Stimulated activated CD4-positive, alpha-beta T cell treated with anti-CD3 and anti-CD28 coated beads, Interleukin-12 subunit alpha, Interleukin-12 subunit beta, amount 100 ng/mL, for 48 hours (primary cell): ENCODE measurements at places on chromosomes 5 and 9.
A peak's percentile ranks its signal among the peaks of the same experiment; 100 is the strongest.

DNA sequence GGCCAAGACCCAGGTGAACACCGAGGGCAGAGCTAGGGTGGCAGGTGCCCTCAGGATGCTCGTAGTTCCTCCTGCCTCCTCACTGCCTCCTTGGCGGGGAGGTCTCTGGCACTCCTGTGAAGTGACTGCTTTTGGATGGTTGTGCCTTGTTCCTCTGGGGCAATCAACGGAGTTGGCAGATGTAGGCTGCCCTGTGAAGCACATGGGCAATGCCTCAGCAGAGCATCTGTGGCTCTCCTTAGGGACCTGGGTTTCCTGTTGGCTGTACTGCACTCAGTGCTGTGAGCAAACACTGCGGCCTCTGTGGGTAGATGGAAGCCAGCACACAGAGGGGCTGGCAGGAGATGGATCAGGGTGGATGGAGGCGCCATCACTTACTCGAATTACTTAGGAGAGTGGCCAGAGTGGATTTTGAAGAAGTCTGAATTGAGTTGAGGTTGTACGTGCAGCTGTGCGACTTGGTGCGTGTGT, 71.4 kb upstream of the COL5A1 start:
- DNase-seq = no peak

DNA sequence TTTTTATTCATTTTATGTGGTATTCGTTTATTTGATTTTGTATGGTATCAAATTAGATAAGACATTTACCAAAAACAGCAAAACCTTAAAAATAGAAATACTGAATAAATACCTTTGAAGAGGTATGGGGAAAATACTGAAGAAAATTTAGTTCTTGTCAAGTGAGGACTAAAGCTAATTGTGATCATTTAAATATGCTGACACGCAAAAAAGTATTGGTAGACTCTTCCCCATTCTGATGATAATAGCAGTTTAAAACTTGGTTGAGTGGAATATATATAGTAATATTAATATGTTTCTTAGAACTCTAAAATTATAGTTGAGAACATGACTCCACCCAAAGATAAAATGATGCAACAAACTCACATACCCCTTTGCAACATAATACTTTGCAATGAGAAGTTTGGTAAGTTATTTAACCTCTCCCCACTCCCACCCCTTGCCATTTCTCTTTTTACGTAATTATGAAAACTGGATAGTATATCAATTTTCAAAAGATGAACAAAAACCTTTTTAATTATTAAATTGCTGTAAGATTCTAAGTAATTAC, 30.1 kb upstream of the SNX24 start:
- no peak for DNase-seq

DNA sequence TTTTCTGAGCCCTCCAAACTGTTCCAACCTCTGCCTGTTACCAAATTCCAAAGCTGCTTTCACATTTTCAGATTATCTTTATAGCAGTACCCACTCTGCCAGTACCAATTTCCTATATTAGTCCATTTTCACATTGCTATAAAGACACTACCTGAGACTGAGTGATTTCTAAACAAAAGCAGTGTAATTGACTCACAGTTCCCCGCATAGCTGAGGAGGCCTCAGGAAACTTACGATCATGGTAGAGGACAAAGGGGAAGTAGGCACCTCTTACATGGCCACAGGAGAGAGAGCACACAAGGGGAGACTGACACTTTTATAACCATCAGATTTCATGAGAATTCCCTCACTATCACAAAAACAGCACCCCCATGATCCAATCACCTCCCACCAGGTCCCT, 105.0 kb downstream of the DTWD2 start:
- DNase-seq = no peak

DNA sequence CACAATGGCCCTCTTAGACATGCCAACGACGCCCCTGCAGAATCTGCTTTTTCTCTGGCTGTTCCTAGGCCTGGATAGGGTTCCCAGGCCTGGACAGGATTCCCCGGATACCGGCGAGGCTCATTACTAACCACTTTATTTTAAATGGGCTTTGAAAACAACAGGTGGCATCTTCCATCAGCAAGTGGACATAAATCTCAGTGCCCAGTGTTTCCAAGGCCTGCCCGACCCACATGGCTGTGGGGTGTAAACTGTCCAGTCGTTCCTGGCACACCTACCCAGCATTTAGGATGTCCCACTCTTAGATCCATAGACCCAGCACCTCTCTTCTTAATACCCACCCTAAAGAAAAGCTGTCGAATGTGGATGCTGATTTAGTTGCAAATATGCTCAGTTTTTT, 896 bp downstream of the CMBL start:
- DNase-seq = no peak

- no peak for DNase-seq
Measured at GRCh38 chr5:14245132-14245925, 102.2 kb downstream of the TRIO start.

DNA sequence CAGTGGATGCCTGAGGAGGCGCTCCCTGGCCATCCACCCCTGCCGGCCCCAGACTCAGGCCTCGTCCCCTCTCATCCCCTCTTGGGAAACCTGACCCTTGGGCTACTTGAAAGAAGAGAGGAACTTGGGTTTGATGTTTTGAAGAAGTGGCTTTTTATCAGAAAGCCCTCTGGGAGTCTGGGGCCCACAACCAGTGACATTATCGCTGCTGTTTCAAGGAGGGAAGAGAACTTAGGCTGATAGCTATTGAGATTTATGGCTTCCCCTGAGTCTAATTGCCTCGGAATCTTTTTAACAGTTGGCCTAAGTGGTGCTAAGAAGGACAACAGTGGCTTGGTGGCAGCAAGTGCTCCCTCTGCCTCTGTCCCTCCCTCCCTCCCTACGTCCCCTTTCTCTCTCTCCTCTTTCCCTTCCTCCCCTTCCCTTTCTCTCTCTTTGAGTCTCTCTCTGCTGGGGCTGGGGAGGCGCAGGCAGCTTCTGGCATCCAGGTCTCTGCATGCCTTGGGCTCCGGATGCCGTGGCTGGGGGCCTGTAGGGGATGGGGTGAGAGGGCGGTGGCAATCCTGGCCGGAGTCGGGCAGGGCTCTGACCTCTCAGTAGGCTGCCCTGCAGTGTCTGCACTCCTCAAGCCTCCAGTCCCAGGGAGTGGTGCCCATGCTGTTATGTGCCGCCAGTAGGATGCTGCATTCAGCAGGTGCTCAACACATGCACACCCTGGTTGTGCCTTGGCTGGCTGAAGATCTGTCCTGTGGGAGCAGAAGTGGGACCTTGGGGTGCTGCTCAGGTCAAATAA, 49.6 kb upstream of the RXRA start:
- DNase-seq = no peak

DNA sequence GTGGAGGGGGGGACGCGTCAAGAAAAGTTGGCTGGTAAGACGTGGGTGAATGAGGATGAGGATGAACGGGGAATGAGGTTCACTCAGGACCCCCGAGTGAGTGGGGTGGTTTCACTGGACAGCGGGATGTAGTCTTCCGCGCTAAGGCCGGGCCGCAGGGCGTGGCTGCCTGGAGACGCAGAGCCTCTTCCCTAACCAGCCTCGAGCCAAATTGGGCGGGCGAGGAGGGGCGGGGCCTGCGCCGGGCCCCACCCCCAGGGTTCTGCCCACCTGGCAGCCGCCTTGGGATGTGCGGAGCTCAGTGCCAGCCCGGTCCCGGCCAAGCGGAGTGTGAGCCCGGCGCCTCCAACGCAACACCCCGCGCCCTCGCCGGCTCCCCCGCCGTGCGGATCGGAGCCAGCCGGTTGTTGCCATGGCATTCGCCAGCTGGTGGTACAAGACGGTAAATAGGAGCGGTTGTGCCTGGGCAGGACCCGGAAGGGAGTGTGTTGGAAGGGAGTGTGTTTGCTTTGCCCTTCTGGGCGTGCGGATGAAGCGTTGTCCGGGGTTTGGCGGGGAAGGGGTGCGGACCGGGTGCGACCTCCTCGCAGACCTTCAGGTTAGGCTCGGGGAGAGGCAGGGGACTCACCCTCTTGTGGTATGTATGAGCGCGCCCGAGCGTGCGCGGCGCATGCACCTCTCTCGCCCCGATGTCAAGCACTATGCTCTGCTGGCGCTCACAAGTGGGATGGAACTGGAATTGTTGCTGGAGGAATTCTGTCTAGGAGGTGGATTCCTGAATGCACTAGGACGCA, 746 bp downstream of the CAST start:
- DNase-seq = peak; percentile 72

- DNase-seq = no peak
Measured at GRCh38 chr5:90134892-90135291, 274.7 kb downstream of the CETN3 start.

GRCh38 chr5:160539431-160539830, 117.8 kb downstream of the PTTG1 start:
- peak; percentile 61 for DNase-seq

DNA sequence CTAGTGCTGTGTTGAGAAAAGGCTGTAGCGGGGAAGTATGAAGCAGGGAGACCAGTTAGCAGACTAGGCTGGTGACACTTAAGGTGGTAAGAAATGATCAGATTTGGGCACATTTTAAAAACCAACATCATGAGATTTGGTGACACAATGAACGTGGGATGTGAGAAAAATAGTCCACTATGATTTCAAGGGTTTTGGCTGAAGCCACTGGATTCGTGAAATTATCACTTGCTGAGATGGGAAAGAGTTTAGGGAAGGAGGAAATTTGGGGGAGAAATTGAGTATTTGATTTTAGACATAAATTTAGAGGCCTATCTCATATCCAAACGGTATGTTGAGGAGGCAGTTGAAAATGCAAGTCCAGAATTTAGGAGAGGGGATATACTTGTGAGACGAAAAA, 23.1 kb downstream of the SKP2 start:
- no peak for DNase-seq

DNA sequence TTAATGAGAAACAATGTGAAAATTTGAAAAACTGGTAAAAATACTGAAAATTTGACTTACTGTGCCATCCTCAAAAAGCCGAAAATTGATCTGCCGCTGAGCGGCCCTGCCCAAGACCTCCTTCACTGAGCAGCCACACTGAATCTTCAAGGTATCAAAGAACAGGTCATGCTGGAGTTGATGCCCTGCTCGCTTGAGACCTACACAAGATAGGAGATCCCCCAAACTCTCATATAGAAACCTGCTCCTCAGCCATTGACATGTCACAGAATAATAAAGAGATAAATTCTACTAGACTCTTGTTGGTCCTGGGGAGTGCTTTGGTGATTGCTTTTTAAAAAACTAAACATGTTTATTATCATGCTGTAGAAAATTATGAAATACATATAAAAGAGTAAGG, 52.7 kb downstream of the GLDC start:
- no peak for DNase-seq

- no peak for DNase-seq
Measured at GRCh38 chr5:39485079-39485478, 60.3 kb upstream of the DAB2 start.

DNA sequence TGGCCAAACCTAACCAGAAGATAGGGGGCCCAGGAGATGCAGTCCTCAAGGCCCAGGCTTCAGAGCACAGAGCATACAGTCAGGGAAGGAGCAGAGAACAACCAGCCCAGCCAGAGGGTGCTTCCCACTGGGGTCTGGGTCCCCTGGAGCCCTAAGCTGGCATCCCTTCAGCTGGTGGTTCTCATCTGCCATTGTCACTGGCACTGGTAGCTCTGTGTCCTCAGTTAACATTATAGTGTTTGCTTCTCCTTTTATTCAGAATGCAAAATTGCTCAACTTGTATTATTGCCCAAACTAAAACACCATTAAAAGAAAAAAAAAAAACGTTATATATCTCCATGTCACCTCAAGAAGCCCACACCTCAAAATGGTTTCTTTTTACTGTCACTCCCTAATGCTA, 219.2 kb downstream of the ENC1 start:
- DNase-seq = no peak

DNA sequence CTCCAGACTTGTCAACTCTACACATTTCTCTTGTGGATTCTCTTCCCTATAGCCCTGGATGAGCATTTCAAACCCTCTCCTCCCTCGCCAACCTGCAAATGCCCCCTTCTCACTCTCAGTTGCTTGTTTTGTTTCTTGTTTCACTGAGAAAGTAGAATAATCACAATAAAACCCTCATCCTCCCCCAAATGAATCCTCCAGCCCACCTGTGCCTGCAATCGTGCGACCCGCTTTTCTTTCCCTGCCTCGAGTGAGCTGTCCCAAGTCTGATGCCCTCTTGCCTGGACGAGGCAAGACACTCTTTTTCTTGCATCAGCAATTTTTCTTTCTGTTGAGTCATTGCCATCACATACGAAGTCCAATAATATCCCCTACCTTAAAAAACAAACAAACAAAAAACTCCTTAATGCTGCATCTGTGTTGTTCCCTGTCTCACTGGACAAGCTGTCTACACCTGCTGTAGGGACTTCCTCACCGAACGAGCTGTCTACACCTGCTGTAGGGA, 3.7 kb upstream of the CACNA1B start:
- no peak for DNase-seq

- DNase-seq = no peak
Measured at GRCh38 chr5:155959082-155959481, 367.9 kb upstream of the SGCD start.

- DNase-seq = no peak
Measured at GRCh38 chr5:66779528-66779927, 183.3 kb downstream of the MAST4 start.

GRCh38 chr5:81633891-81634290, 117.0 kb downstream of the SSBP2 start:
- no peak for DNase-seq

DNA sequence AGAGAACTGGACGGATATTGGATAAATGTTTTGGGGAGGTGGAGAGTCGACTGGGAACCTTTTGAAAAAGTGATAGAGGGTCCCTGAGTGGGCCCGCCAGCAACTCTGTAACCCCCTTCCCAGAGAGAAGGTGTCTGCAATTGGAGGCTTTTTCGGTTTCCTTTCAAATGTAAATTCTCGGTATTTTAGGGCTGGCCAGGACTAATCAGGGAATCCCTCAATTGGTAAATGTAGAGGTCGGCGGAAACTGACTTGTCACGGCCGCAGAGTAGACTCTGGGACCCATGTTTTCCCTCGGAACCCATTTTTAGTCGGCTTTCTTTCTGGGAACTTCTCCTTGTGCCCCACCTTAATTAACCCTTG, 524 bp downstream of the CCNB1 start:
- no peak for DNase-seq

DNA sequence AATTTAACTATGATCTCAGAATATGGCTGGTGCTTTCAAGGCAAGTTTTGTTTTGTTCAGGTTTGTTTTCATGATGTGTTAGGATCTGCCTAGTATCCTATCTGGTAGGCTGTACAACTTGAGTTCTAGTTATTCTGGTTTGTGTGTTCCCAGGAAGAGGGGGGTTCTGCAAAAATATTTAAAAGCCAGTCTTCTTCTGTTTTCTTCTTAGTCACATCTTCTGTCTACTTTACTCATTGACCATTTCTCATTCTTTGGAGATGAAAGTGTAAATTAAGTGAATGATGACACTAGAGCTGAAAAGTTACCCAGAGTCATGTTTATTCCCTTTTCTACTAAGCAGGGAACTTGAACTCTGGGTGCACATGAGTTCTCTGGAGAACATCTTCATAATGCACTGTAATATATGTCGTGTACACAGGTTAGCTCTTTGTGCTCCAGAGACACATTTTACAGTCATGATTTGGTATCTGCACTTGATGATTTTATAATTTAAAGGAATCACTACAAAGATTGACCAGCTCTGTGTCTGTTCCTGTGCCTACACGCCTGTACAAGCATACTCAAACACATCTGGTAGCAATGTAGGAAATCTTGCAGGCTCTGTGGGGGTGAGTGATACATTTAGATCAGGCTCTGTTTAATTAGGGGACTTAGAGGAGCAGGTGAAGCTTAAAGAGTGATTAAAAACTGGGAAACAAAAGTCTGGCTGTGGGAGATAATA, 5.0 kb downstream of the SMAD5 start:
- DNase-seq = no peak
